Activated T-helper 17 cell treated with anti-CD3 and anti-CD28 coated beads, Interleukin-2, amount 50 U/mL, for 72 hours (primary cell): ENCODE measurements at places on chromosomes 3 and 15.

DNA sequence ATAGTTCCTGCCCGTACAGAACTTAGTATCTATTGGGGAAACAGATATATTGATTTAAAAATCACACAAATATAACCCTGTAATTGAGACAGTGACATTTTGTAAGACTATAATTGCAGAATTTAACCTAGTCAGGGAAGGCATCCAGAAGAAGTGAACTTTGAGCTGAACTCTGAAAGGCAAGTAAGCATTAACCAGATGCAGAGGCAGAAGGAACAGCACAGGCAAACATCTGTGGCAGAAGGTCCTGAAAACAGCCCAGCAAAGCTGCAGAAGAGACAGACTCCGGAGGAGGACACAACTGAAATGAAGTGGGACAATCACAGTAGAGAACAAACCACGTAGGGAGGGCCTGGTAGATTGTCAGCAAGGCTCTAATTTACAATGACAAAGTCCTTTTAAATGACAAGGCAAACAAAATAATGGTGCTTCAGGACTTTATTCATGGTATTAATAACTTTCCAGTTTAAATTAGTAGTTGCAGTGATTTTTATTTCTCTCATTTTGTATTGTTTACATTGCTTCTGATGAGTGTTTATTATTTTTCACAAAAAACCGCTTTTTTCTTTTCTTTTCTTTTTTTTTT is 14.5 kb downstream of the BCL2A1 start:
- ATAC-seq = no peak

DNA sequence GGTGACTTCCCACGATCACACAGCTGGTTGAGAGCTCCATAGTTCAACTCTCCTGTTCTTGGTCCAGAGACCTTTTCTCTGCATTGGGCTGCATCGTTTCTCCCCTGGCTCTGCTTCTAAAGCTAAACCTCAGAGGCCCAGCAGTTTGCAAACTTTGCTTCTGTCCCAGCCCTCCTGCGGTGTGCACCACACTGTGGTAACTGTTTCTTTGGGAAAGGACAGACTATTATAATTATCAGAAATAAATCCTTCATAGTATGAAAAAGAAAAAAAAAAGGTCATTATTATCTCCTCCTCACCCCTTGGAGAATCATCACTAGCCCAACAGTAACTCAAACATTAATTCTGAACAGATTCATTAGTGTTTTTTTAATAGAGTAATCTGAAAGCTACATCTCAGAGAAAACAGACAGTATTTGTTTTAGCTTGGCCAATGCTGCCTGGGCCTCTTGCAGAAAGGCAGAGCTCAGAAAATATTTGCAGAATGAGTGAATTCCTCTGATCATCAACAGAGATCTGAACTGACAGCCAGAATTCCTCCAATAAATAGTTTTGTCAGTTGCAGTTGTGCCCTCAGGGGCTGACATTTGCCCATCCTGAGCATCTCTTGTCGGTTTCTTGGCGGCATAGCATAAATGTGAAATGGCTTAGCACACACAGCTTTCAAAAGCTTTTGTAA is 52.9 kb downstream of the BFSP2 start:
- no peak for ATAC-seq

DNA sequence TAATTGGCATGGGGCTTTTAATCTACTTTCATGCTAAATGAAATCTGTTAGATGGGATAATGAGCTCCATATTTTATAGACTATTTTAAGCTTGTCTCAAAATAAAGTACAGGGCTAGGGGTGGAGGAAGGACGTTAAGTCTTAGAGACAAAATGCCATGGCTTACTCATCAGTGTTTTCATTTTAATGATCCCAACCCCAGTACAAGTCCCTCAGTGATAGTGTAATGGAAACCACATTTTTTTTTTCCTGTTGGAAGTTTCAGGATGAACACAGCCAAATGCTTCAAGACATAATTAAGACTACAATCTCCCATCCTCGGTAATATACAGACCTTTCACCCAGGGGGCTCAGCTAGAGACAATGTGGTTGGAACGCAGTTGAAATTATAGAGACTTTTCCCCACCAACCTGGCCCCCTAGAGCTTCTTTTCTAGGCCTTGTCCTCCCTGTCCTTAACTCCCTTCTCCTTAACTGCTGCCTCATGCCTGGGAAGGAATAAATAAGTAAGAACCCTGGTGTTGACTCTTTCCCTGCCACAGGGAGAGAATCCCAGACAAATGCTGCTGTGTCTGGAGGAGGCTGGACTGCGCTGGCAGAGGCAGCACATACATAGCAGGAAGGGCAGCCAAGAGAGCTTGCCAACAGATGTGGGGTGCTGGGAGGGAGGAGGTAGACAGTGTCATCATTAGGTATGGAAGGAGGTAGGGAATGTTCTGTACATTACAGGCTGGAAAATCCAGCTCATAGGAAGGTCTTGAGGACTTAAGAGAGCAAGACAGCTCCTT is 115.4 kb upstream of the ROPN1 start:
- ATAC-seq = no peak

DNA sequence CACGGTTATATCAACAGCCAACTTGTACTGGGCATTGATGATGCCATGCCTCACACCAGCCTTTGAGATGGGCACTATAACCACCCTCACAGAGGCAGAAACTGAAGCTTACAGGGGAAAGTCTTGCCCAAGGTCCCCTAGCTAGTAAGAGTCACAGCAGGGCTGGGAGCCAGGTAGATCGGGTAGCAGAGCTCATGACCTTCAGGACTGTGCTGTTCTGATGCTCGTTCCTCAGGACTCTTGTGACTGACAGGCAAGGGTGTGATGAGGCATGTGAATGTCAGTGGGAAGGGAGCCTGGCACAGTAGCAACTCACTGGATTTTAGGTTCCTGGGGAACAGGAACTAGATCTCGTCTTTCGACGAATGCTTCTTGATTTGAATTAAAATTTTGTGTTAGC is 65.7 kb downstream of the RLBP1 start:
- no peak for ATAC-seq
